ENCODE measurements at places on chromosomes 12 and 14.

DNA sequence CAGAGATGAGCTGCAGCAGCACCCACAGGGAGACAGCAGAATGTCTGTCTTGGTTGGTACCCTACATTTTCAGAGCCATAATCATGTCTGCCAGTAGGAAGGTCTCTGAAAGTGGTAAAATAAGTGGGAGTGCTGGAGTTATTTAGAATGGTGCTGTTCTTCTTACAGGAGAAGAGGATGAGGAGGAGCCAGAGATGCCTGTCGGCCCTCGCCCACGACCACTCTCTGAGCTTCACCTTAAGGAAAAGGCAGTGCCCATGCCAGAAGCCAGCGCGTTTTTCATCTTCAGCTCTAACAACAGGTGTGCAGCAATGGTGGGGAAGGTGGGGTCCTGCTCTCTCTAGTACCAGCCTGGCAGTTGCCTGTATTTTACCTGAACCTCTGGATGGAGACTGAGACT is 201.7 kb upstream of the FKBP4 start:
- no peak for DNase-seq

- DNase-seq, result no peak
These were observed 13.6 kb upstream of the FOXN3 start for GRCh38 chr14:89430391-89431236.

DNA sequence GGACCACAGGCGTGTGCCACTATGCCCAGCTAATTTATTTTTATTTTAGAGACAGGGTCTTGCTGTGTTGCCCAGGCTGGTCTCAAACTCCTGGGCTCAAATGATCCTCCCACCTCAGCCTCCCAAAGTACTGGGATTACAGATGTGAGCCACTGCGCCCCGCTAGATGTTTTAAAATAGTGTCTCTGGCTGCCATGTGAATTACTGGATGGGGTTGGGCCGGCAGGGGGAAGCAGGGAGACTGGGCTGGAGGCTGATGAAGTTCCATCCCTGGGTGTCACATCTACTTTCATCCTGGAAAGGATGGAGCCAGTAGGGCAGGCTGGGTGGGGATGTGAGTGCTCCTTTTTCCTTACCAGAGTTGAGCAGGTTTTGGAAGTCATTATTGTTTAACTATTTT is 46.1 kb downstream of the DNAH10 start:
- no peak for DNase-seq

GRCh38 chr12:53726946-53727309 is 324 bp downstream of the CALCOCO1 start:
- DNase-seq, result no peak

DNA sequence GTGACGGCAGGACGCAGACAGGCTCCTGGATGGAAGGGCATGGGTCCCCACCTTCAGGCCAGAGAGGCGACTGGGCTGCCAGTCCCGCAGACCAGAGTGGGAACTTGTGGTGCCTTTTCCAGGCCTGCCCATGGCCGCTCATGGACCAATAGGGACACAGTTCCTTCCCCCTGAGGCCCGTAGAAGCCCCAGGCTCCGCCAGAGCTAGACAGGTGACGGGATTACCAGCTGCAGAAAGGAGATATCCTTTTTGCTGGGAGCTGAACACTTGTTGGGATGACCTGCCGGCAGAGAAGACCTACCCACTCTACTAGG is 73.6 kb upstream of the RASSF8 start:
- no peak for DNase-seq

GRCh38 chr12:122006186-122006926 is 15.3 kb upstream of the BCL7A start:
- no peak for DNase-seq

DNA sequence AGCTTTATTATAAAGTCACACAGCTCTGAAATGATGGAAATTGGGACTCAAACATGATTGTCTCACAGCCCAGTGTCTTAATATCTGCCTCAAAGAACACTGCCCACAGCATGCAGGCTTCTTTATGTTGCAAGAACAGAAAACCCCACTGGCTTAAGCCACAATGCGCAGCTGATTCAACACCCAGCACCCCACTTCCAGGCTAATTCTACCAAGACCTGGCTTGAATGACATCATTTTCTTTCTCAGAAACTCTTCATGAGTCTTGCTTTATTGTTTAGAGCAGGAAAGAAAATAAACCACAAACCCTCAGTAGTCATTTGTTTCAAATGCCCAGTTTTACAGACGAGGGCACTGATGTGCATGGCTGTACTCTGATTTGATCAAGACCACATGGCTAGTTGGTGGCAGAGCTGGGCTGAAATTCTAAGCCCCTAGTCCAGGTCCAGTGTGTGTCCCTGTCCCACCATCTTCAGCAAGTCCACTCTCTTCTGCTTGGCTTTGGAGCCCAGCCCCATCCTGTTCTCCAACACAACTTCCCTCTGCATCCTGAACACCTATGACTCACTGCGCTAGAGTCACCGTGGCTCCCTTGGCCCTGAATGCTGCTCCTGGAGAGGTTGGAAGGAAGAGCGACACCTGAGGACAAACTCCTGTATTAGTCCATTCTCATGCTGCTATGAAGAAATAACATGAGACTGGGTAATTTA is 50.3 kb upstream of the SRSF5 start:
- DNase-seq, result no peak

DNA sequence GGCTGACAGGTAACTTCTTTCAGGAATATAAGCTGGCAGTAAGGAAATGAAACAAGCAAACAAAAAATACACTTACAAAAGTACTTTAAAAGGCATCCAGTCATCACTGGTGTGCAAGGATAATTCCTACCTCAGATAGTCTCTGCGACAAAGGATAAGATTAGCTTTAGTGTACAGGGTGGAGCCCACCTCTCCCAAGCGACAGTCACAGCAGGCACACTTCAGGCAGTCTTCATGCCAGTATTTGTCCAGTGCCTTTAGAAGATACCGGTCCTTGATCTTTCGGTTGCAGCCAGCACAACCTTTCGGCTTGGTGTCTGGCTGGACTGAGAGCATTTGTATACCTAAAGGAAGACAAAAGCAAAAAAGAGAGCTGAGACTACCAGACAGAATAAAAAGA is 5.4 kb downstream of the LMO3 start:
- DNase-seq, result no peak

DNA sequence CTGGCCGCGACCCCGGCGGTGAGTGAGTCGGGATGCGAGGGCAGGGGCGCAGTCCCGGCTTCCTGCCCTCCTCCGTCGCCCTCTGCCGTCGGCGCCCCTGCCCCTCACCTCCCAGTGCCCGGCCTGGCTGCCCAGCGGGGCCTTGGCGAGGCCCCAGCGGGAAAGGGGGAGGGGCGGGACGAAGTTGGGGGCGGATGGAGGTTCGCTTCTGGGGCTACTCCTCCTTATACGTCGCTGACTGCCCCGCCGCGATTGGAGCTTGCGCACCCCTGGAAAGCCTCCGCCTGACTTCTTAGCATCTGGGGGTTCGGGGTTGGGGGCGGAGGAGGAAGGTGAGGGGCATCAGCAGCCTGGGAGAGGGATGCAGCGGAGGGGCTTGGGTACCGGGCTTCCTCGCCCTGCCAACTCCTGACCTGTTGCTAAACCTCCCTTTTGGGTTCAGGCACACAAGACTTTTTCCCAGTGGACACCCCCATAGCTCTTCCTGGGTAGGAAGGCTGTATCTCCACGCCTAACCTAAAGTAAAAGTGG is 406 bp downstream of the TMEM263 start:
- no peak for DNase-seq

DNA sequence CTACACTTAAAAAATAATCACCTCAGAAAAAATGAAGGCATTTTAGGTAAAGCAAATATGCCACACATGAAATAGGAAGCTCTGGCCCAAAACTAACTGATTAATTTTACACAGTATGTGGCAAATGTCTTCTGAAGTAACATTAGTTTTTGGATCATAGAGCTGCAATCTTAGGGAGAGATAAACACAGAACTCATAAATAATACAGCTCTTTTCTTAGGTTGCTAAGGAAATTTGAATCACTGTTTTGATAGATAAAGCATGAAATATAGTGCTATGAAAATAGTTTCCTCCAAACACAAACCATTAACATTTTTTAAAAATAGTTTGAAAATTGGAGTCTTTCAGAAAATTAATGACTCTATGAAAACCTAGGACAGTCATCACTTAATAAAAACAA is 15.0 kb downstream of the RASSF9 start:
- no peak for DNase-seq

DNA sequence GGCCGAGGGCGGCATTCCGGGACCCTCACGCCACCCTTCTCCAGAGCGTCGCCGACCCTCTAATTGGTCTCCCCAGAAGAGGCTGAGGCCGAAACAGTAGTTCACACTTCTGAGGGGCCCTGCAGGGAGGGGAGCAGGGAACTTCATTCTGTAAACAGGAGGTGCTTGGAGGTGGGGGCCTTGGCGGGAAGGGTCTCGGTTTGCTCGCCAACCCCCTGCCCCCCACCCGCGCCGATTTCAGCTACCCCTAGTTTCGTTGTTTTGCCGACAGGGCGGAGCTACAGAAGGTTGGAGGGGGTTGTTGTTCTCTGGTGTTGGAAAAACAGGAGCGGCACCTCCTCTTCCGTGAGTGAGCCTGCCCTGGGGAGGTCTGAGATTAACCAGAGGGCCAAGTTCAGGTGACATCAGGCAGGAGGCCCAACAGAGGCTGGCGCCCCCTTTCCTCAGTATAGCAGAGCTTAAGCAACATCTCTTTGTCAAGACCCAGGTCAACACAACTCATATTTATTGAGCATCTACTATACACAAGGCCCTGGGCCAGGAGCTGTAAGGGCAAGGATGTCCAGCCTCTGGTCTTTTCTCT is 682 bp downstream of the ERBB3 start:
- no peak for DNase-seq

DNA sequence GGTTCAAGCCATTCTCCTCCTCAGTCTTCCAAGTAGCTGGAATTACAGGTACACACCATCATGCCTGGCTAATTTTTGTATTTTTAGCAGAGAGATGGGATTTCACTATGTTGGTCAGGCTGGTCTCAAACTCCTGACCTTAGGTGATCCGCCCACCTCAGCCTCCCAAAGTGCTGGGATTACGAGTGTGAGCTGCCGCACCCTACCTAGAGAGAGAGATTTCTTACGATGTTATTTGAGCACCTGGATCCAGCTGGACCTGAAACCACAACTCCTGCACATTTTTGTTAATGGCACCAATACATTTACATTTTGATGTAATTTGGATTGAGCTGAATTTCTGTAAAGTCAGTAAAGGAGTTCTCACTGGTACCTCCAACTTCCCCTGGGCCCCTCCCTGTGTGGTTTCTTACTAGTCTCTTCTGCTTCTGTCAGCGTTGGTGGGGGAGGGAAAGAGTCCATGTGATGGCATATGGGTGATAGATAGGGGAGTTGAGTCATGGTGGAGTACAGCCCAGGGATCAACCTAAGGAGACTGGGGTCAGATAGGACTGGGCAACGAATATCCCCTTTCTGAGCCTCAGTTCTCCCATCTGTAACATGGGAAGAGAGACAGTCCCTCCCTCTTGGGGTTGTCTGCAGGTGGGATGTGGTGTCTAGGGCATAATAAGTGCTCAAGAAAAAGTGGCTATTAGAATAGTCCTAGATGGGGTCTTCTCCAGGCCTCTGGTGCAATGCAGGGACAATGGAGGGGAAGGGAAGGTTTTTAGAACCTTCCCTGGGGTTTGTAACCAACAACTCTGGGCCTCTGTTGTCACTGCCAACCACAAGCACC is 83.3 kb upstream of the MED13L start:
- no peak for DNase-seq

DNA sequence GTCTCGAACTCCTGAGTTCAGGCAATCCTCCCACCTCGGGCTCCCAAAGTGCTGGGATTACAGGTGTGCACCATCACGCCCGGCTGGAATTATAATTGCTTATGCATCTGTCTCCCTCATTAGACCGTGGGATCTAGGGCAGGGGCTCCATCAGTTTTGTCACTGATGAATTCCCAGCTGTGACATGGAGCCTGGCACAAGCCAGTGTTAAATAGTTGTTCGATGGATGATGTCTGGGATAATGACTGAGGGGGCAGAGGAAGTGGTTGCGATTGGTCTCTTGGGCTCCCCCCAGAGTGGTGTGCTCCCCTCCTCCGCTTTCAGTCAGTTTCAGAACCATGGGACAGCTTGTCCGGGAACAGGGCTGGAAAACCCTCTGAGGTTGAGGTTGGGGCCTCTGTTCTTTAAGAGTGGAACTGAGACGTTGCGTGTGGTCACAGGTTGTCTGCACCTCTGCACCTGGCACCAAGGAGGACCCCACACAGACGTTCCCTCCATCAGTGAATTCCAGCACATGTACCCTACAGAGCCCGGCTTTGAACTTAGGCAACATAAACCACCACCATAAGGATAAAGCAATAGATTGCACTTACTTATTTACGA is 30.8 kb upstream of the BATF start:
- no peak for DNase-seq

DNA sequence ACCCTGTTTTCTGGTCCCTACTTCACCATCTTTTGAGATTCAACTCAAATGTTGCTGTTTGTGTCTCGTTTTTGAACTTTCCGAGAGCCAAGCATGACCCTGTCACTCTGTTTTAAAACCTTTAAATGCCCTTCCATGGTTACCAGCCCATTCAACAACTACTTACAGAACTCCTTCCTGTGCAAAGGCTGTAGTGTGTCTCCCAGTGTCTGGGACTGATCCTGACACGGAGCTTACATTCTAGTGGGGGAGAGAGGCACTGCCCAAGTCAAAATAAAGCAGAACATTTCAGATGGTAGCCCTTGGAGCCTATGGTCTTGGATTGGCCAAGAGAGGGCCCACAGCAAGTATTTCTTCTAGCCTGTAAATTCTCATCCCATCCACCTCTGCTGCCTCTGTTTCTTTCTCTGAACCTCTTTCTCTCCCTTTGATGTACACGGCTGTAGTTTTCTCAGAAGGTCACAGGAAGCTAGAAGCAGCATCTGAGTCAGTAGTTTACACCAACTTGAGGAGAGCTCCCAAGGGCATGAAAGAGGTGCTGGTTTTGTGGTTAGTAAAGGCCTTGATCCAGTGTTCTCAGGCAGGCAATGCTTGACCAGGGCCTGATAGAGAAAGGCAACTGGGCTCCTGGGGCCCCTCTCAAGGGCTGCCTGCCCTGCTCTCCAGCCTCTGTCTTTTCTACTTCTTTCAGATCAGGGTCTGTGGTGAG is 42.3 kb upstream of the SLC24A4 start:
- DNase-seq, result no peak

GRCh38 chr14:43535231-43535838 is 971.7 kb downstream of the FSCB start:
- no peak for DNase-seq

- DNase-seq, result no peak
These were observed 133.8 kb upstream of the NUDT4 start for GRCh38 chr12:93243689-93244513.

DNA sequence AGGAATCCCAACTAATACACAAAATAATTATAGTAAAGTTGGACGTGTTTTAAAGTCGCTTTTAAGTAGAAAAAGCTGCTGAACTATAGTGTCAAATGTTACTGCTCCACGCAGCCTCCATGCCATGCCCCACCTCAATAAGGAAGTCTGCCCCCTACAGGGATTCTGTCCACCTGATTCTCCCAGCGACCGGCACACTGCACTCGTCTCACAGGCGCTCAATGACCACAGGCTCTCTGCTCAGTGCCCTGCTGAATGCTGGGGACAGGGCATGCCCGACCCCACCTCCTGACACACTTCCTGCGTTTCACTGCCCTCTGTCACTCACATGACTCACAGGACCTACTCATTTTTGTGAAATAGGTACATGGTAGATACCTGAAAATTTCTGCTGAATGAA is 48.9 kb downstream of the BDKRB1 start:
- no peak for DNase-seq

GRCh38 chr12:103547929-103548328 is 39.1 kb upstream of the STAB2 start:
- DNase-seq, result no peak

Data from activated CD8-positive, alpha-beta memory T cell treated with anti-CD3 and anti-CD28 coated beads for 24 hours (primary cell).